RWPE1 (cell line): ENCODE measurements at places on chromosomes 4 and X.

DNA sequence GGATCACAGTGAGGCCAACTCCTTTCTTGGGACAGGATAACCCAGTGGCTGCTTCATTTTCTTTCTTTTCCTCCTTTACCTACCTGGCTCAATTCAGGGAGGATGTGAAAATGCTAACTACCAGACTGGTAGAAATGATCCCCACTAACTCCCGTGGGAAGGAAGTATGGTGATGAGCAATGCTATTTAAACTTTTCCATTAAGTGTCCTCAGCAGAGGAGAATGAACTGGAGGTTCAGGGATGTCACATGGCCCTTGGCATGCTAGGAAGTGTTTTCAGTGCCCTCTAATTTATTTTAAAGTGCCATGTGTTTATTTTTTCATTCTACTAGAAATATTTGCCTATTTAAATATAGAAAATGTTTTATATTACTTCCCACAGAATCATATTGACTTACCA, 363.9 kb downstream of the PPP3CA start:
- no peak for DNase-seq

DNA sequence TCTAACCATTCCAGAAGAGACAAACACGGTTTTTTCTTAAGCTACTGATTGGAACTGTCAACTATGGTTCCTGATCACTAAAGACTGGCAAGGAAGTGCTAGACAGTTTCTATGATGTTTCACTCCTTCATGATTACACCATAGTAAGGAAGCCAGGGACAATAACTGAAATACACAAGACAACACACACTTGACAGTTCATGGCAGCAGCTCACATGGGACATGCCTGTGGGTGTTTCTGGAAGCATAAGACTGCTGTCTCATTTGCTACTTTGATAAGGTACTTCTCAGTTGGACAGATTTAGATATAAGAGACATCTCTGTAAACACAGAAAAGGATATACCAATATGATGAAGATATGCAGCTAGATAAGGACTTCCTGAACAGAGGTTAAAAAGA, 8.3 kb upstream of the IRAK1 start:
- DNase-seq = no peak

GRCh38 chr4:177860171-177860570, 417.9 kb upstream of the AGA start:
- no peak for DNase-seq

- DNase-seq = no peak
These were observed 3.8 kb downstream of the ASMT start for GRCh38 chrX:1618689-1619088.

GRCh38 chrX:71171110-71171801, 26.6 kb downstream of the NLGN3 start:
- DNase-seq = no peak
